ENCODE measurements at places on chromosomes 3 and 15.

- DNase-seq, result peak; percentile 19
These were observed 74.2 kb downstream of the NMD3 start for GRCh38 chr3:161295325-161295724.

- no peak for DNase-seq
These were observed 71.5 kb downstream of the RAD18 start for GRCh38 chr3:8891774-8892173.

DNA sequence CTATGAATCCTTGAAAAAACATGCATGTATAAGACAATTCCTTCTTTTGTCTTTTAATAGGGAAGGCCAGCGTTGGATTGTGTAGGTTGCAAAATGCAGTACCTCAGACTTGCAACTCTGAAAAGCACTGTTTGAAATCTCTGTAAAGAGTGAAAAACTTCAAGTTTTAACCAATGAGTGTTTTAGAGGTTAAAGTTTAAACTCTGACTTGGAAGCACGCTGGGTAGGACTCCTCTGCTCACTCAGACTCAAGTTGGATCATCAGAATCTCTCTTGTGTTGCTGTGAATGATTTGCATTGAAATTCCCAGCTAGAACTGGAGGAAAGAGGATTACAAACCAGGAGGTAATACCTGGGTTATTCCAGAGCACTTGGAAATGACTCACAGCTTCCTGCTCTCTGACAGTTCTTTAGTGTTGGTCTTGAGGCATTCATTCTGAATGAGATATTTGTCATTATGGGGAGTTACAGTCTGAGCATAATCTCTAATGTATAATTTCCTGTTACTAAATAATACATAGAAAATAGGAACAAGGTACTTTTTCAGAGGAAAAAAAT, 49.1 kb downstream of the PLS1 start:
- DNase-seq, result peak; percentile 36

DNA sequence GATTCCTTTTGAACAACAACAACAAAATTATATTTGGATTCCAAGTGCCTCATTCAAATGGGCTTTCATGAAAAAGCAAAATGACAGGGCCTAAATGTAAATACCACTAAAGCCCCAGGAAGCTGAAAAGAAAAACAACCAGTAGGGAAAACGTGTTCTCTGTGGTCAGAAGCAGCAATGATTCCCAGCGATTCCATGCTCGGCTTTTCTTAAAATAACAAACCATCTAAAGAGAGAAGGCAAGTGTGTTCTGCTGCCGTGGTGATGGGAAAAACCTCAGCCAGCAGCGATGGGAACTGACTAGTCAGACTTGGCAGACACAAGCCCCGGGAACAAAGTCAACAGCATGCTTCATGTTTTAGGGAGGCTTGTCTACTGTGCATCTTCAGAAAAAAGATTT, 153.6 kb downstream of the TNIK start:
- peak; percentile 98 for DNase-seq

- peak; percentile 45 for DNase-seq
These were observed 42.5 kb downstream of the CHCHD6 start for GRCh38 chr3:126746395-126747177.

GRCh38 chr15:50563756-50564155, 17.3 kb upstream of the USP50 start:
- no peak for DNase-seq

DNA sequence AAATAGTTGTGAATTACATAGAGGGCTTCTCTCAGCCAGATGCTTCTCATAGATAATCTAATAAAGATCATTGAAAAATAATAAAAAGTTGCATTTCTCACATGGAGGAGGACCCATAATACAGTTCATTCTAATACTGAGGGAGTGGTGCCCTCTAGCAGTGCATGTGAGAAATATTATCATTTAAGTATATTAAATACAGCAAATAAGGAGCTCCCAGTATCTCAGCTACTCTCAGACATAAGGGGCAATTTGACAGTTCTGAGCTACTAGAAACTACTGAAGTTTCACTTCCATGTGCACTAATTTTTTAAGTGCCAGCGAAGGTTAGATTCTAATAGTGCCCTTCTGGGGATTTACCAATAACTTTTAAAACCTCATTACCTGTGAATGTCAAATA, 188.3 kb downstream of the IL5RA start:
- DNase-seq, result peak; percentile 22

- DNase-seq, result peak; percentile 3
These were observed 1078.9 kb downstream of the TUSC7 start for GRCh38 chr3:117788506-117788905.

GRCh38 chr3:135908225-135908624, 57.3 kb upstream of the PPP2R3A start:
- DNase-seq, result peak; percentile 55

- peak; percentile 40 for DNase-seq
These were observed 2.6 kb downstream of the SLMAP start for GRCh38 chr3:57758686-57759085.

GRCh38 chr15:40353697-40354096, 2.9 kb downstream of the PHGR1 start:
- no peak for DNase-seq

DNA sequence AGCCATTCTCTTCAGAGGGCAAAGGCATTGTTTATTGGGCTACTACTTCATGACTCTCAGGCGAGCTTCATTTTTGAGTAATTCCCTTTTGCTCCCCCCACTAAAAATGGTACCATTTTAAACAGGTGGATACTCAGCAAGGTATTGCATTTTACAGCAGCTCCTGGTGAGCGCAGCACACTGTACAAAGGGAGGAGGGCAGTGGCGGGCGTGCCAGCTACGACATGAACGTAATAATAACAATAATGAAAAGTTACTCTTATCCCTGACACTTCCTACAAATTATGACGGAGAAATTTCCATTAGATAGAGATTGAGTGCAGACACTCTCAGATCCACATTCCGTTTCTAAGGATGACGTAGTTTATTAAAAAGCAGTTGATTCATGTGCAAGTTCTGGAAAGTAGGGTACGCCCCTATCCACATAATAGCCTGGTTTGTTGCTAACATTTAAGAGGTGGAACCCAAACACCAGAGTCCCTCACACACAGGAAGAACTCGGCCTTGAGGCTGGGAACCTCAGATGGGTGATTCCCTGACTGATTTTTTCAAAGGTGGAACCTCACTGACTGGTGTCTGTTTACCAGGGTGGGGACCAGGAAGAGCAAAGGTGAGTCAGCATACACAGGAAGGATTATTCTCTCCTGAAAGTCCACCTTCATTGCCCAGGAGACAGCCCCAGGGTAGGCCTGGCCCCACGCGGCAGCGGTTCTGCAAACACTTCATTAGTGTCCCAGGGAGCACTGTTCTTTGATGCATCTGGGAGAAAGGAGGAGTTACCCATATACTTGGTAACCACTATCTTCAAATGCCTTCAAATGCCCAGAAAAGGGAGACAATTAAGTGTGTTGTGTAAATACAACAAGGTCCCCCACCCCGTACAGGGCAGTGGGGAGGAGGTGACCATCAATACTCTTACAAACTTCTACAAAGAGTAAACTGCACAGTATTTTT, 69.9 kb downstream of the LDHAL6B start:
- no peak for DNase-seq

DNA sequence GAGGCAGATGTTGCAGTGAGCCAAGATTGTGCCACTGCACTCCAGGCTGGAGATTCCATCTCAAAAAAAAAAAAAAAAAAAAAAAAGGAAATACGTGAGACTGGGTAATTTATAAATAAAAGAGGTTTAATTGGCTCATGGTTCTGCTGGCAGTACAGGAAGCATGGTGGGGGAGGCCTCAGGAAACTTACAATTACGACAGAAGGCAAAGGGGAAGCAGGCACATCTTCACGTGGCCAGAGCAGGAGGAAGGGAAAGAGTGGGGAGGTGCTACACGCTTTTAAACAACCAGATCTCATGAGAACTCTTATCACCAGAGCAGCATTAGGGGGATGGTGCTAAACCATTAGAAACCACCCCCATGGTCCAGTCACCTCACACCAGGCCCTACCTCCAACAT, 138.2 kb upstream of the IL12A start:
- no peak for DNase-seq

DNA sequence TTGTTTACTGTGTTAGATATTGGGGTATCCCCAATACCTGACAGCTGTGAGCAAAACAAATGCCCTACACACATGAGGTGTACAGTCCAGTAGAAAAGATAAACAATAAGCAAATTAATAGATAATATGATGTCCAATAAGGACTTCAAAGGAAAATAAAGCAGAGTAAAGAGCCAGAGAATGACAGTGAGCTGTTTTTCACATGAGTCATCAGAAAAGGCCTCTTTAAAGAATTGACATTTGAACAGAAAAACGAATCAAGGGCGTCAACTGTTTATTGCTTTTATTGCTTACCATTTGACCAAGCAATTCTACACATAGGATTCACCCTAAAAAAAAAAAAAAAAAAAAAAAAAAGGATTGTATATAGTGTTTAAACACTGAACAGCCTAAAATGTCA, 96.6 kb upstream of the FLNB start:
- DNase-seq, result peak; percentile 52

DNA sequence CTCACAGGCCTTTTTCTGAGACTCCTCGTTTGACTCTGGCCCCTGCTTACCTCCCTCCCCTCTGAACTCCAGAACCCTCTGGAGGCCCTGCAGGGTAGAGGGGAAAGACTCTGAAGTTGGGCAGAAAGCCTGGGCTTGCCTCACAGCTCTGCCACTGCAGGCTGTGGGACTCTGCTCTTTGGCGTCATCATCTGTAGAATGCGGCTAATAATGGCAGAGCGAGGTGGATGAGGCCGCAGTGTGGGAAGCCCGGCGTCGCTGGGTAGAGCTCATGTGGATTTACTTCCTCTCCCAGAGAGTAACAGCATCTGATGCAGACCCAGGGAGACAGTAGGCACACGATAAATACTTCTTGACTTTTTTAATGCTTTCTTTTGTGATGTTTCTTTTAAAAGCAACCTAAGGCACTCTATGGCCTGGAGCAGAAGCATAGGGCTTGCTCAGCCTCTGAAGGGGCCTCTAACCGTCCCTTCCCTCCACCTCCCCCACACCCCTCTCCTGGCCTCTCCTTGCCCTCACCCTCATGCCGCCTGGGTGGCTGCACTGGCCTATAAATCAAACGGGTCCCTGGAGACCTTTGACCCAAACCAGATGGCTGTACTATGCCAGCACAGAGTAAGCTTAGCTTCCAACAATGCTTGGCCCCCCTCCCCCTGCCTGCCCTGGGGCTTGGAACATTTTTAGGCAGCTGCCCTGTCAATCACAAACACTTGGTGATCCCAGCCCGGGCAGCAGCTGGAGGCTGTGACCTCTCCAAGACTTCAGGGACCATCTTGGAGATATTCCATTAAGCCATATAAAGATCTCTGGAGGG, 32.9 kb downstream of the SPSB4 start:
- no peak for DNase-seq

DNA sequence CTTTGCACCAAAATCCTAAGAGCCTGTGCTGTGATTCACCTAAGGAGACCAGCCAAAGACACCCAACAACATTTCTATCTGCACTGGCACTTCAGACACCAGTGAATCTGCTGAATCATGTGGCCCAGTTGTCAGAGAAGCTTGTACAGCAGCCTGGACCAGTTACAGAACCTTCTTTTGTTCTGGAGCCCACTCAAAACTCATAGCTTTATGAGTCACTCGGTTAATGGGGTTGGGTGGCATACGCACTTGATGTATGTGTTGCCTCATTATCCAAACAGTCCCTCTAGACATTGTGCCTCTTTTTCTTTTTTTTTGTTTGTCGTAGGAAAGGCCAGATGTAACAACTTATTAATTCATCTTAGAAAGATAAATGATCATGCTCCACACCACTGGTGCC, 25.6 kb upstream of the GOLGA6L2 start:
- DNase-seq, result peak; percentile 26

GRCh38 chr3:187743195-187744141, 1.8 kb downstream of the BCL6 start:
- DNase-seq, result peak; percentile 69

- DNase-seq, result no peak
These were observed 59.4 kb upstream of the KCNMB2 start for GRCh38 chr3:178476886-178477285.

DNA sequence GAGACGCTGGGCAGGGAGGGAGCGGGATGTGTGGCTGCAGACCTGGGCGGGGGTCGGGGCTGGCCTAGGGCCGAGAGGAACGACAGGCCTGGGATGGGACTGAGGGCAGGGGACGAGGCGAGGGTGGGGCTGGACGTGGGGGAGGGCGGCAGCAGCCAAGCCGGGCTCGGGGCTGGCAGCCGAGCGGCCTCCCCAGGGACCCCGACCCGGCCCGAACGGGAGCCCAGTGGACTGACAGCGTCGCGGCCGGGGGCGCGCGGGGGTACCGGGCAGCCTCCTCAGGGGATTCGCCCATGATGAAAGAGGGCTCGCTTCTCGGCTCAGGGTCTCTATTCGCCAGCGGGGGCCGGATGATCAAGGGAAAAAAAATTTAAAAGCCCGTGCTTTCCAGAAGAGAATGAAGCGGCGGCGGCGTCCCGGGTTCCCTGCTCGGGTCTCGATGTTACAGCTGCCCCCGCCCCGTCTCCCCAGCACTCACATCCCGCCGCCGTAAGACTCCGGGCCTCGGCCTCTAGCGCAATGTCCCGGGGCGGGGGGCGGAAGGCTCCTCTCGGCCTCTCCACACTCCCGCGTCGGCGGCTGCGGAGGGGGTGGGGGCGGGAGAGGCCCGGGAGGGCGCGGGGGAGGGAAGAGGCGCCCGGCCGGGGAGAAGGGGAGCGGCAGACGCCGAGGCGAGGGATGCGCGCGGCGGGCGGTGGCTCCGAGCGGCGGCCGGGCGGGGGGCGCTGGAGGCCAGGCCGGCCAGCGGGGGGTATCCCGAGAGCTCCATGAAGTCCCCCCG, 4.3 kb downstream of the PTH1R start:
- no peak for DNase-seq

DNA sequence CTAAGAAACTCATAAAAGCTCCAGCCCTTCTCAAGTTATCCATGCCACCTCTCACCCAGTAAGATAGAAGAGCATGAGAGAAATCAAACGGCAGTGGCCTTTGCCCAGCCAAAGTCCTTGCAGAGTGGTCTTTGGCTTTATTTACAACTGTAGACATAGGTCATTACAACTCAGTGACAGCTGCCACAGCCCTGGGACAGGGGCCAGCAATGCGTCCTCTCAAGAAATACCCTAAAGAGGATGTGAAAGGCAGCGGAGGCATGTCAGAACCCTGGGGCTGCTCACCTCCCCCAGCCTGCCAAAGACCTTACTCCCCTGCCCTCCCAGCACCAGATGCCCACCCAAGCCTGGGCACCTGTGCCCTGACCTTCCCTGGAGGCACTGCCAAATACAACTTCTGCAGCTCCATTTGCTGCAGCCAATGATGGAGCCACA, 6.3 kb downstream of the ACAA1 start:
- DNase-seq, result no peak

GRCh38 chr3:194306771-194307640, 44.1 kb downstream of the CPN2 start:
- DNase-seq, result no peak

DNA sequence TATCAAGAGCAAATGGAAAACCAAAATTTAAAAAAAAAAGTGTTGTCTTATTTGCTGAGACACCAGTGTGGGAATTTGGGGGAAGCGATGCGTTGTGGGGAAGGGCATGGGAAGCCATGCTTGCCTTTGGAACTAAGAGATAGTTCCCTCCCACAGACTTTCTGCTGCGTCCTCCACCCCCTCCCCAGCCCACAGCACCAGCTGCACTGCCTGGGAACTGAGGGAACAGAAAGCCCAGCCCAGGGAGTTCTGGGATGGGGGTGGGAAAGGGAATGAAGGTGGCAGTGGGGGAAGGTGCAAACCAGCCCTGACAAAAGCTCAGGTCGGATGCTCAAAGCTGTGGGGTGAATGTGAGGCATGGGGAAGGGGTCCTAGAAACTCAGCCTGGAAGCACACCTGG, 8.1 kb upstream of the NTRK3 start:
- no peak for DNase-seq

Measured in fibroblast of mammary gland (primary cell).